ENCODE measurements at places on chromosomes 6 and 20. TPM values are rescaled to one million over a fixed set of nuclear protein-coding genes. Genes with fewer than 3 reads are reported as not detected.

- peaks cover 16% of the 10 kb centered on the region for H3K4me1 ChIP-seq
- H3K36me3 ChIP-seq: no peaks in the 10 kb centered on the region
- H3K27ac ChIP-seq: peak overlapping the region; percentile 37
- no peaks in the 10 kb centered on the region for H3K27me3 ChIP-seq
- H3K4me3 ChIP-seq: no peak overlapping the region
- DNase-seq: peak; percentile 70
These were observed 226.2 kb downstream of the TTLL2 start for GRCh38 chr6:167550941-167551627.

DNA sequence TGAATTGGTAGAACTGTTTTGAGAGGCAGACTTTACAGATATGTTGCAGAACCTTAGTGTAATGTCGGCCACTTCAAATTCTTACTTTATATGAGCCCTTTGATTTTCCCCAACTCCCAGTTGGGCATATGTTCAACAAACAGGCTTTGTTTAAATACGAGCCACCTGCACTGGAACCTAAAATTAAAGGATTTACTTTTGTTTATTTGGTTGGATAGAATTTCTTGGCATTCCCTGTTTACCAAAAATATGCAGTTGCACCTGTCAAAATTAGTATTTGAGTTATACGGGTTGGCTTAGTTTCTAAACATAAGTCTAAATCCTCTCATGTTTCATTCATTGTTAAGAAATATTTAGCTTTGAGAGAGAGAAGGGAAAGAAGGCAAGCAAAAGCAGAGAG lies 2.4 kb upstream of the GLYATL3 start:
- H3K4me3 ChIP-seq: no peak overlapping the region
- no peak overlapping the region for H3K27ac ChIP-seq
- H3K36me3 ChIP-seq: peaks cover 3% of the 10 kb centered on the region
- DNase-seq: no peak

DNA sequence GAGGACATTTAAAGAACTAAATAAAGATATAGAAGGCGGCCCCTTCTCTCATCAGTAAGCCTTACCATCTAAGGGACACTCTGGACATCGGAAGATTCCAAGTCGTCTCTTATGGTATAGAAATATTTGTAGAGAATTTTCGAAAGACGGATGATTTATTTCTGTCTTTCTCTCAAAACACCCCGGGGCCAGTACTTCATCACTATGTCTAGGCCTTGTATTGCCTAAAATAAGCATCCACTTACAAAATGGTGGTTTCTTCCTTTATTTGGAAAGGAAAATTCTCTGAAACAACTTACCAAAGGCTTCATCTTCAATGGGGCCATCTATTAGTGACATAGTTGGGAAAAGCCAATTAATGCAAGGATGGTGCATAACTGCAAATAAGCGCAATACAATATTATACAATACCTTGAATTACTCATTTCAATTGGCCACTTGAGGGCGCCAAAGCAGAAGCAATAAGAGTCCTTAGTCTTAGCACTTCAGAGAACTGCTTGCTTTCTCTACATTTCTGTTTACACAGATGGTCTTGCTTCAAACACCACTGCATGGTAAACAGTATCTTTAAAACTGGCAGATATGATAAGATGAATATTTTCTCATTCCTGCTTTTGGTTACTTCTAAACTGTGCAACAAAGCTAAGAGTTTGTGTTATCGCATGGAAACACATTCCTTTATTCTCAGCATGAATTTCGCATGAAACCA lies 113.2 kb downstream of the VIP start:
- no peak overlapping the region for H3K4me3 ChIP-seq
- no peak overlapping the region for H3K27ac ChIP-seq

GRCh38 chr20:34532756-34533155 lies 16.5 kb downstream of the DYNLRB1 start:
- no peak for DNase-seq
- H3K36me3 ChIP-seq: no peaks in the 10 kb centered on the region
- H3K27me3 ChIP-seq: no peaks in the 10 kb centered on the region
- H3K27ac ChIP-seq: no peak overlapping the region

The BACH2 gene
- total RNA-seq: 4.0 TPM

Data from gastrocnemius medialis (tissue), 4 donors.